Ovary (tissue), 10 donors: ENCODE measurements at places on chromosomes 11 and 22. TPM values are rescaled to one million over a fixed set of nuclear protein-coding genes. Genes with fewer than 3 reads are reported as not detected.

DNA sequence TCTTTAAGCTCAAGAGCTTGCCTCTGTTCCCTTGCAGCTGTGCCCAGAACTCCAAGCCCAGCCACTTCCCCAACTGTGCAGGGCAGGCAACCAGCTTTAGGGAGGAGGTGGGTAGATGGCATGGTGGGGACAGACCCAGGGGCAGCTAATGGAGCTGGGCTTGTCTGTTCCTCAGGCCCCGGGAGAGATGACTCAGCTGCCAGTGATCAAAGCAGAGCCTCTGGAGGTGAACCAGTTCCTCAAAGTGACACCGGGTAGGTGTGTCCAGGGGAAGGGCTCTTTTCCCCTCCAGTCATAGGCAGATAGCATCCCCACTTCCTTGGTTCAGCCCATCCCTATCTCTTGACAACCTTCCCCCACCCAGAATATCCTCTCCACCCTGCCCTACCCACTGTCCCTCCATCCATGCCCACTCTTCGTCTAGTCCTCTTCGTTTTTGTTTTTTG is 32.4 kb downstream of the CREB3L1 start:
- DNase-seq, result no peak

GRCh38 chr11:25970726-25971508 is 361.0 kb upstream of the ANO3 start:
- no peak for DNase-seq

- DNase-seq, result peak; percentile 24
Observed at GRCh38 chr11:13105237-13105844, 96.2 kb downstream of the RASSF10 start.

DNA sequence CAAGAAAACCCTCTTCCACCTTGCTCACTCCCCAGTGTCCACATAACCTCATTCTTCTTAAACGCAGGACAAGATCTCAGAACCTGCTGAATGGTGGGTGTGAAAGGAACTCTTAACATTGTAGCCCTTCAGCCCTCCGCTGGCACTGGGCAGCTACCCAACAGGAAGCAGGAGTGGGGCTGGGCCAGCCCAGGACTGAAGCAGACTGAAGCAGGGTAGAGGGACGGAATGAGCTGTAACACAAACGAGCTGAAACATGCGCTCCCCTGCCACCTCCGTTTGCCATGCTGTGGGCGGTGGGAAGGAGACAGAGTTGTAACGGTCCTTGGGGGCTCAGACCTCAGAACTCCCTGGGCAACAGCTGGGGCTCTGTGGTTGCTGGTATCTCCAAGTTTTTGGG is 23.6 kb downstream of the NPAT start:
- no peak for DNase-seq

GRCh38 chr11:134231958-134232659 is 7.6 kb downstream of the VPS26B start:
- DNase-seq, result no peak

DNA sequence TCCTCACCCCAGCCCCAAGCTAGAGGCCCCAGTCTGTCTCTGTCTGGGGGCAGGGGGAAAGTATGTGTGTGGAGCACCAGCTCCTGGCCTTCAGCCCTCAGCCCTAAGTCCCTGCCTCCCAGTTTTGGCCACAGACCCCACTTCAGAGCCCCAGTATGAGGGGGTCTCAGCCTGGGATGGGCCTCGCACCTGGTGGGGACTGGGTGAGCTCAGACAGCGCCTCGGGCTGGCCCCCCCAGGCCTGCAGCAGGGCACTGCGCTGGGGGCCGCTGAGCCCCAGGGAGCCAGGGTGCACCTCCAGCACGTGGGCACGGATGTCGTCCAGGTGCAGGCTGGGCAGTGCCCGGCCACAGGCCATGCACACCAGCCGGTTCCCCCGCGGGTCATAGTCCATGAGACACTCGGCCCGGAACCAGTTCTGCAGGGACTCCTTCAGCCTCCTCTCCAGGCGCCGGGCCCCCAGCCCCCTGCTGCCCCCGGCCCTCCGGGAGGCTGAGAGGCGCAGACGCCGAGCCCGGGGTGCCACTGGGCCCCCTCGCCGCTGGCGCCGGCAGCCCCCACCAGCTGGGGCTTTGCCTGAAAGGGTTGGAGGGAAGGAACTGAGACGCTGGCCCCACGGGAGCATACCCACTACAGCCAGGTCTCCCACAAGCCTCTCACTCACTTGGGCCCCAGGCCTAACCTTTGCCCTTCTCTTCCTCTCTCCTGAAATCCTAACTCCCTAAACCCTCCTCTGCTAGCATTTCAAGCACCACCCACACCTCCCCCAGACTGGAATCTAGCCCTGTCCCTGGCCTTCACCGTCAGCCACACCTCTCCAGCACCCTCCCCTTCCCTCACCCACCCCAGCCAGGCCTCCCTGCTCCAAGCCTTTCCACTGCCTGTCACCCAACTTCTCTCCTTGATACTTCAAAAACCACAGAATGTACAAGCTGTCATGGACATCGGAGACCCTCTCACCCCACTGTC is 3.6 kb downstream of the ZFTA start:
- DNase-seq, result peak; percentile 70

GRCh38 chr22:40322021-40322420 is 24.3 kb upstream of the ADSL start:
- DNase-seq, result no peak

DNA sequence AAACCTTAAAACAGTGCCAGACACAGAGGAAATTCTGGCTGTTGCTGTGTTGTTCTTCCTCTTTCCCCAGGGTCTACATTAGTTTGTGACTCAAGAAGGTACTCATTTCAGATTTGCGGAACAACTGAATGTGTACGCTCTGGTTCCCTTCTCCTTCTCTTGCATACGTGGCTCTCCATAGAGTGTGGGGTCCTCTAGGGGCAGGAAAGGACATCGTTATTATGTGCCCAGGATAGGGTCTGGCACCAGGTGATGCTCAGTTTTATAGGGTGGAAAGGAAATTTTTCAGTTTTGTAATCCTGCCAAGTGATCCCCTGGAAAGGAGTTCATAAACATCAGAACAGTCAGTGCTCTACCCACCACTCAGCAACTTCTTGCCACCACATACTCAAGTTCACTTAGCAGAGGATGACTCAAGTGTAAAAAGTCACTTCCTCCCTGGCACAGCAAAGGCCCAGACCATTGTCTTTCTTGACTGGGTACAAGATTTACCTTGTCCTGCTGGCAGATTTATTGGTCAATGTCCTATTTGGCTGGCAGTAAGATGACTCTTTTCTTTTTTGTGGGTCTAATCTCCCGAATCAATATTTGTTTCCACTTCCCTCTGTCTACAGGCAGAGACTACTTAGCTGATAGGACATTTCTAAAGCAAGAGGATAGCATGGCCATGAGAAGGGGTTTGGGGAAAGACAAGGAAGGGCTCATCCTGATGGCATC is 246.0 kb upstream of the TENM4 start:
- DNase-seq, result no peak

DNA sequence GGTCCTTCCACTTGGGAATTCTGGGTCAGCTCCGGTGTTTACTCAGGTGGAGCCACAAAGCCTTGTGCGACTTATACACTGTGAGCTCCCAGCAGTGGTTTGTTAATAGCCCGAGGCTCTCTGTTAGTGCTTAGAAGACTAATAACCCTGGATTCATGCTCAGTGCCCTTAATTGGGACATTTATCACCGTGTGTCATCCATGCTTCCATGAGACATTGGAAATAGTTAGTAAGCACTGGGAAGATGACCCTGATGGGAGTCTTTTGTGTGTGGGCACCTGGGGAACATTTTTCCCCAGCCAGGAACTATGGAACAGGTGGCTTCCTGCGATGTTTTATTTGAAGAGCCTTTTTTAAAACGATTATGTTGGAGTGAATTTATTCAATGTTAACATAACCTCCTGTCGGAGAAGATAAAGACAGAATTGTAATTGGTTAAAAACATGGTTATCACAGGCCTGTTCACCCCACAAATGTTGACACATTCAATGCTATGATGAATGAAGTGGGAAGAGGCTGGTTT is 188.9 kb downstream of the MYO18B start:
- DNase-seq, result no peak

- DNase-seq, result no peak
Observed at GRCh38 chr22:42111798-42112197, 18.8 kb downstream of the CYP2D6 start.

- DNase-seq, result no peak
Observed at GRCh38 chr11:9091044-9091922, at the start of gene SCUBE2. Gene SCUBE2, minus strand, starts transcription at chr11:9091599. Its CDS starts 71 bp downstream, at chr11:9091528.

DNA sequence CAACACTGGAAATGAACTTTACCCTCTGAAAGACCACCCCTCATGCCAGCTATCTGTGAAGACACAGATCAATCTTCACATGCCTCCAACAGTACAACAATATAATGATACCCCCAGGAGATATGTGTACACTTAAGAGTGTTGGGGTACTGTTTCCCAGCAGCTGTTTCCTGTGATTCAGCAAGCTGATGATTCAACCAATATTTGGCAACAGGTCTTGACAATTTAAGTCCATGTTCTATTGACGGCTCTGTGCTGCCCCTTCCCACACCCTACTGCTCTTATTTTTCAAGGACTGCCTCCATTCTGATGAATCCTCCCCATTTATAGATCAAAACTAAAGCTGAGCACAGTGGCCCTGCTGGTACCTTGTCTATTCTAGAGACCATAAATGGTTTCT is 6.6 kb downstream of the SNX19 start:
- no peak for DNase-seq

GRCh38 chr11:1323774-1324173 is 14.3 kb upstream of the TOLLIP start:
- no peak for DNase-seq

DNA sequence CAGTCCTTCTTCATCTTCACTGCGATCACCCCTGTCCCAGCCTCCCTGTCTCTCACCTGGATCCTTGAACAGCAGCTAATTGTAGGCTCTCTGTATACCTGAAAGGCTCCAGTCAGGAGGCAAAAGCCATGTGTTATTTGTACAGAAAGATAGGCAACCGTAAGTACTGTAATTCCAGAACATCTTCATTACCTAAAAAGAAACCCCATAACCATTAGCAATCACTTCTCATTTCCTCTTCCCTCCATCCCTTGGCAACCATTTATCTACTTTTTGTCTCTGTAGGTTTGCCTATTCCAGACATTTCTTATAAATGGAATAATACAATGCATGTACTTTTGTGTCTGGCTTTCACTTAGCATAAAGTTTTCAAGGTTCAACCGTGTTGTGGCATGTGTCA is 17.8 kb downstream of the NAGA start:
- no peak for DNase-seq

GRCh38 chr11:26078231-26078821 is 253.6 kb upstream of the ANO3 start:
- DNase-seq, result no peak

DNA sequence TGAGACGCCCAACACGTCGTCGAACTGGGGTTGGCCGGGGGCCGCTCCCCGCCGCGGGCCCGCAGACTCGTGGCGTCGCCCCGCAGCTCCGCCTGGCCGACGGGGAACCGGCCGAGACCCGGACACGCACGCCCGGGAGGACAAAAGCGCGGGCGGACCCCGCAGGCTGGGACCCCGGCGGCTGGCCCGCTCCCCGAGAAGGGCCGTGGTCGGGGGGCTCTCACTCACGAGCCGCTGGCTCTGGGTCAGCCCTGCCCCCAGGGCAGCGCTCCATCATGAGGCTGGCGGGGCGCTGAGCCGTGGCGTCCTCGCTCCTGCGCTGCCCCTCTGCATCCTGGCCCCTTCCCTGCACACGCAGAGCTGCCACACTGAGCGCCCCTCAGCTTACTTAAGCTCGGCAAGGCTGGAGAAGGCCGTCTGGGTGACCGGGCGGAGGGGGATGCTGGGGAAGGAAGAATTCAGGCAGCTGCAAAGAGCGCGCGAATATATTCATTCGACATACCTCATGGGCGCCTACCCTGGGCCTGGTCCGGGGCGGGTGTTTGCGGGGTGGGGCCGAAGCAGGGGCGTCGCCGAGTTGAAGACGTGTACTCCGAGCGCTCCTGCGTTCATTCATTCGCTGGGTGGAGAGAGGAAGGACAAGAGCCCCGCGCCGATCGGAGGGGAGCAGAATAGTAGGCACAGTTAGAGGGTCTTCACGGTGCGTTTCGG is 579 bp upstream of the CYB5R2 start:
- peak; percentile 49 for DNase-seq

- no peak for DNase-seq
Observed at GRCh38 chr11:95322539-95322938, 91.5 kb upstream of the SESN3 start.

GRCh38 chr22:31951194-31952093 is 7.1 kb downstream of the YWHAH start:
- no peak for DNase-seq

DNA sequence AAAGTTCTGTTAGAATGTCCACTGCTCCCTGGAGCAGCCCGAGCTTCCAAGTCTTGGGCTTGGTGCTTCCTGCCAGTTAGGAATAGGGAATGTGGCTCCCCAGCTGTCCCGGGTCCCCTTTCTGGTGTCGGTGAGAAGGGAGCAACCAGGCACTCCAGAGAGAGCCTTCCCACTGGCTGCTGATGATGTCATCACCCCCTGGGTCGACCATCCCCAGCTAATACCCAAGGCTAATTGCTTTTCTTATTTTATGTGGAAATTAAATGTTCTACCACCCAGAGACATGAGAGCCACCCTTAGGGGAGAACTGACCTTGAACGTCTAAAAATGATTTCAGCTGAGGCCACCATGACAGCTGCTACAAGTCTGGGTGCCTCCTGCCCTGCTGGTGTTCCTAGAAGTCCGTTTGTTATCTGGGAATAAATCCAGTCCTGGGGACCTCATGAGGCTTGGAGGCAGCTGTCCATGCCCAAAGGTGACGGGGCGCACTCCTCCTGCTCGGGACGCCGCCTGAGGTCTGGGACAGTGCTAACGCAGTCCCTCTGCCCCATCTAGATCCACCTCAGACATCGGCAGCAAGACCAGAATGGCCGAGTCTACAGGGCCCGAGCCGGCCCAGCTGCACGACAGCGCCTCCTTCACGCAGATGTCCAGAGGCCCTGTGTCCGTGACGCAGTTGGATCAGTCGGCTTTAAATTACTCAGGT is 42.3 kb downstream of the C11orf91 start:
- DNase-seq, result no peak

DNA sequence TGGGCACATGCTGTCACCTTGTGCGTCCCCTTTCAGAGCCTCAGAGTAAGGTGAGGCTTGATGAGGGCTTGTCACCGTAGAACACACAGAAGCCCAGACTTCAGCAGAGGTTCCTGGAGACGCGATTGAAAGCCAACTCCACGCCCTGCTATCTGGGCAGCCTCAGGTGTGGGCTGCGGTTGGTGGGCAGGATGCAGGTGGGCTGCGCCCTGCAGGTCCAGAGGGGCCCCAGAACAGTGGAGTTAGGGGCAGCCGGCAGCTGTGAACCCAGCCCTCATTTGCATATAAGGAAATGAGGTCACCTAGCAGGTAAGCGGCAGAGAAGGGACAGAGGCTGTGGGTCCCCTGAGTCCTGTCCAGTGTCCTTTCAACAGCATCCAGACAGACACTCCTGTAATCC is 15.4 kb downstream of the PHLDA2 start:
- DNase-seq, result no peak

DNA sequence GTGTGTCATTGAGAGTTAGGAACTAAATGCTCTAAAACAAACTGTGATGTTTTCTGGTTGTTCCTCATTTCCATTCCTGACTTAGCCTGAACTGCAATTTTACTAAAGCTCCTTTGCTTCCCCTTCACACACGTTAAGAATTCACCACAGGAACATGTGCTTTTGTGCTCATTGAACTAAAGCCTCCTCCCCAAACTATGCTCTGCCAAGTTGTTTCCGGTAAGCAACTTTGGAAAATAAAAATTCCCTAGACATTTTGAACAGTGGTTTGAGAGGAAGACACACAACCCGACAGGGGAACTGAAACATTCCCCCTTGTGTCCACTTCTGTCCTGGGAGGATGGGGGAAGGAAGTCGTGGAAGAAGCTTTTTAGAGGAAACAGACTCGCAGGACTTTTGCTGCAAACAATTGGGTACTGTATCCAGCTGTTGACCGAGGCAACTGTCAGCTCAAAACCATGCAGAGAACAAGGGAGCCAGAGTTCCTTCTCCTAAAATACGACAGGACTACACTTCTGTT is 66.9 kb downstream of the GAB2 start:
- no peak for DNase-seq

SPATA19 gene
- not detected for polyA plus RNA-seq

CEP126 gene
- 7.2 TPM for polyA plus RNA-seq

PATE4 gene
- polyA plus RNA-seq, result not detected
